ENCODE measurements at places on chromosomes 4 and X.

DNA sequence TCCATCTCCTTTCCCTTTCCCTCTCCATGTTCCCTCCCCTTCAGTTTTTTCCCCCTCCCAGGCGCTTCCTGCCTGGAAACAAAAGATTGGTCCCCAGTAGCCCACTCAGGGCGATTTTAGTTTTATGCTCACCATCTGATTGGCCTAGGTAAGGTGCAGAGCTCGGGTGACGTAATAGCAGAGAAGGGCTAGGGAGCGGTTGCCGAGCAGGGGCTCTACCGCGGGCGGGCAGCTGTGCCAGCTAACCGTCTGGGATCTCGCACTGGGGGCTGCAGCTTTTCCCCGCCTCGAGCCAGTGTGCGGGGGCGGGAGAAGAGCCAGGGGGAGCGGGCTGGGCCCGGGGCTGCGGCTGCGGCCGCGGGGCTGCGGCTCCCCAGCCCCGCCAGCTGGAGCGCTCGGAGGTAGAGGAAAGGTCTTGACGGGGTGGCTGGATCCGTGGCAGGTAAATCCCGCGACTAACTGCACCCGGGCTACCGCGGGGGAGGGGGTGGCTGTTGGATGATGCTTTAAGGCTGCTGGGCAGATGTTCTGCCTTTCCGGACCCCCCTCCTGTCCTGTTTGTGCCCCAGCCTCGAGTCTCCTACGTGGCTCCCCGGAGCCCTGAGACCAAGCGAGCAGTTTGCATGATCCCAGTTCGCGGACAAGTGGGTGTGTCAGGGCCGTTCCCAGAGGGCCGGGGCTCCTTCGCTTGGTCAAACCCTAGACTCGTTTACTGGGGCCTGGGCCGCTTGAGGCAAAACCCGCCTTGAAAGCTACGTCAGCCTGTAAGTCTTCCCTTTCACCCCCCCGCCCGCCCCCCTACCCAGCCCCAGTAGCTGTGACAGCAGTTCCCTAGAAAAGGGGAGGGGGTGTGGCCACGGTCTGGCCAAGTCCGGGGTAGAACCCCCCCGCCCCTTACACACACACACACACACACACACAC lies at the start of gene PAK3:
PAK3 (plus strand) TSS at position 218 of the 922 bp plus-strand sequence. CDS start 26,913 bp downstream, outside the sequence.
- no peak for DNase-seq

DNA sequence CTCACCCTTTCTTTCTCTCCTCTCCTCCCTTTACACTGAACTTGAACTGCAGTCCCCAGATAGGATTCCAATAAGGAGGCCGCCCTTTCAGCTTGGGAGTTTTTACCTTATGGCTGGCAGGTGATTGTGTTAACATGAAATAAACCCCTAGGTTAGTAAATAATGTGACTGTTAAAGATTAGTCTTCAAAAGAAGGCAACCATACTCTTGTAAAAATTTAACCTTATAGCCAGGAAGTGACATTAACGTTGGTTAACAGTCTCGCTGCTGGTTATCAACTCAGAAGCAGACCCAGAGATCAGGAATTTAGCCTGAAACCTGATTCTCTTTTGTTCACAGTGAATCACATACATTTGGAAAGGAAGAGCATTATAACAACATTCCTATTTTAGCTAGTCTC lies 15.2 kb downstream of the FHDC1 start:
- no peak for DNase-seq

GRCh38 chr4:117908306-117909207 lies 125.7 kb upstream of the NDST3 start:
- no peak for DNase-seq

GRCh38 chr4:176588436-176588835 lies 204.3 kb downstream of the VEGFC start:
- DNase-seq = no peak

DNA sequence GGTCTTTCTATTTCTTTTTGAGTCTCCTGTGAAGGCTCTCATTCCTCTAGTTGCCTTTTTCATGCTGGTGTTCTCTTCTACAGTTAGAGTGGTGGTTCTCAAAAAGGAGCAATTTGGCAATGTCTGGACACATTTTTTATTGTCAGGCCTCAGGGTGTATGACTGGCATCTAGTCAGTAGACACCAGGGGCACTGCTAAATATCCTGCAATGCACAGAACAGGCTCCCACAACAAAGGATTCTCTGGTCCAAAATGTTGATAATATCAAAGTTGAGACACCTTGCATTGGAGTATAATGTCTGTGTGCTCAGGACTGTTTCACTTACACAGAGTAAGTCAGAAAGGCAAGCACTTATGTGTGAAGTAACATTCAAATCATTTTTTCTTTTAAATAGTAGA lies 1360.7 kb downstream of the ADGRL3 start:
- DNase-seq = no peak

DNA sequence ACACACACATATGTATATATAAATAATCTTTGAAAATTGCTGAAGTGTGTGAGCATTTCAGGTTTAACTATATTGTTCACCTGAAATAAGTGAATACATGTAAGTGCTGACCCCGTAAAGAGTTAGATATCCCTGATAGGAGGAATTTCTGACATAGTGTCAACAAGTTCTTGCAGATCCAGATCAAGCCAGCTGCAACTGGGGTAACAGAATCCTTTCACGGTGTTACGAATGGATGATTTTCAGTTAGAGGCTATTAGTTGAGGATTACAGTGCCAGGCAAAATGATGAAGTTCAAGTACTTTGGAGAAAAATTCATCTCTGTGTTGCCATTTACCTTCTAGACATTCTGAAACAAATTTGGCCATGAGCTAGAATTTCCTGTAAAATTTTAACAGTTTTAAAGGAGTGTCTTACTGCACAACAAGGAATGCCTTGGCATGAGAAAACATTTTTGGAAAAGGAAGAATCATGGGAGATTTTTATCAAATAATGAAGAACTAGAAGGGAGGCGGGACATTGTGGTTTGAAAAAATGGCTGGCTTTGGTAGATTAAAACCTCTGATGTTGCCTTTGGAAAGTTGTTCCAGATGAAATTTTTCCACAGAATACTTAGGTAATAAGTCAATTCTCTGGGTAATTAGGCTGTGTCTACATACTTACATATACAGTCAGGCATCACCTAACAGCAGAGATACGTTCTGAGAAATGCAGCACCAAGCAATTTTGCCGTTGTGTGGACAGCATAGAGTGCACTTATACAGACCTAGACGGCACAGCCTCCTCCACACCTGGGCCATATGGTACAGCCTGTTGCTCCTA lies 84.4 kb upstream of the FAT1 start:
- DNase-seq = no peak

- no peak for DNase-seq
These were observed 10.4 kb upstream of the CDK16 start for GRCh38 chrX:47208108-47208507.

DNA sequence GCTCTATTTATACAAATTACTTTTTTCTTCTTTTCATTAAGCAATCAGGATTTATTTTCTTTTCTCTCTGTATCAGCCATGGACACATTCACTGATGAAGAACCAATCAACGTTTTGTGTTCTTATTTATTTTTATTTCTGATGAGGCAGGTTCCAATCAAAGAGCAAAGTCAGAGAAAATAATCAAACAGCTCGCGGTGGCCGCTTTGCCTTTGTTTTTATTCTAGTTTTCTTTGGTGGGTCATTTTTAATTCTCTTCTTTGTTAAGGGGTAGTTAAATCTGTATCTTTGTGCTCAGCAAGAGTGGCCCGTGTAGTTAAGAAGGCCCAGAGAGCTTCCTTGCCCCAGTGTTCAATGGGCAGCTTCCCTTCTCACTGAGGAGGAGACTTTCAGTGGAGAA lies 71.4 kb downstream of the FBXO8 start:
- no peak for DNase-seq

- DNase-seq = no peak
These were observed 2.2 kb downstream of the TRMT44 start for GRCh38 chr4:8442596-8443358.

GRCh38 chr4:158341896-158342295 lies 131.6 kb downstream of the TMEM144 start:
- DNase-seq = no peak

- no peak for DNase-seq
These were observed 21.0 kb downstream of the MSN start for GRCh38 chrX:65688403-65688871.

DNA sequence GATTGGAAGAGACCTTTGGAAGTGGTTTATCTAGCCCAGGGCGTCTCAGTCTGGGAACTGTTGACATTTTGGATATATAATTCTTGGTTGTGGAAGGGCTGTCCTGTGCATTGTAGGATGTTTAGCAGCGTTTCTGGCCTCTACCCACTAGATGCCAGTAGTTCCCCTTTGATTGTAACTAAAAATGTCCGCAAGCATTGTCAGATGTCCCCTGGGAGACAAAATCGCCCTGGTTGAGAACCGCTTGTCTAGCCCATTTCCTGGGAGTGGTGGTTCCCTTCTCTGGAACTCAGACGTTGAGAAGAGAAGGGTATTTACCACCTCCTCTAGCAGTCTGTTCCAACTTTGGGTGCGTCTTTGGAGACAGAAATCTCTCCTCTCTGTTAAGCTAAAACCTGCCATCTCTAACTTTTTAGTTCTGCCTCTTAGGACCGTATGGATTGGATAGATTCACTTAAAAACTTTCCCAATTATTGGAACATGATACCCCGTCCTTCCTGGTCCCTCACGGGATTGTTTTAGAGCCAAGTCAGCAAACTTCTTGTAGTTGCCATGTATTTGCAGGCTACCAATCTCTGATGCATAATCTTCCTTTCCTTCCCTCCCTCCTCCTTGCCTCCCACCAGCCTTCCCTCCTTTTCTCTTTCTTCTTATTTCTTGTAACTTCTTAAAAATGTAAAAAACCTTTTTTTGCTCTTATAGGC lies 13.9 kb downstream of the TMEM165 start:
- no peak for DNase-seq

DNA sequence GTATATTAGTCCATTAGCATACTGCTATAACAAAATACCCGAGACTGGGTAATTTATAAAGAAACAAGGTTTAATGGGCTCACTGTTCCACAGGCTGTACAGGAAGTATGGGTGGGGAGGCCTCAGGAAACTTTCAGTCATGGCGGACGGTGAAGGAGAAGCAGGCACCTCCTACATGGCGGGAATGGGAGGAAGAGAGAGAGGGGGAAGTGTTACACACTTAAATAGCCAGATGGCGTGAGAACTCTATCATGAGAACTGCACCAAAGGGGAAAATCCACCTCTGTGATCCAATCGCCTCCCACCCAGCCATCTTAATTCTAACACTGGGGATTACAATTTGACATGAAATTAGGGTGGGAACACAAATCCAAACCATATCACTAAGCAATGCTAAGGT lies 98.9 kb upstream of the SH3RF1 start:
- DNase-seq = no peak

- no peak for DNase-seq
These were observed 208.9 kb upstream of the SLIT2 start for GRCh38 chr4:20042769-20043168.
